D721Med (cell line): ENCODE measurements at places on chromosomes 11 and 22.

- no peak for DNase-seq
Measured at GRCh38 chr22:40727964-40728615, 48.8 kb downstream of the MCHR1 start.

DNA sequence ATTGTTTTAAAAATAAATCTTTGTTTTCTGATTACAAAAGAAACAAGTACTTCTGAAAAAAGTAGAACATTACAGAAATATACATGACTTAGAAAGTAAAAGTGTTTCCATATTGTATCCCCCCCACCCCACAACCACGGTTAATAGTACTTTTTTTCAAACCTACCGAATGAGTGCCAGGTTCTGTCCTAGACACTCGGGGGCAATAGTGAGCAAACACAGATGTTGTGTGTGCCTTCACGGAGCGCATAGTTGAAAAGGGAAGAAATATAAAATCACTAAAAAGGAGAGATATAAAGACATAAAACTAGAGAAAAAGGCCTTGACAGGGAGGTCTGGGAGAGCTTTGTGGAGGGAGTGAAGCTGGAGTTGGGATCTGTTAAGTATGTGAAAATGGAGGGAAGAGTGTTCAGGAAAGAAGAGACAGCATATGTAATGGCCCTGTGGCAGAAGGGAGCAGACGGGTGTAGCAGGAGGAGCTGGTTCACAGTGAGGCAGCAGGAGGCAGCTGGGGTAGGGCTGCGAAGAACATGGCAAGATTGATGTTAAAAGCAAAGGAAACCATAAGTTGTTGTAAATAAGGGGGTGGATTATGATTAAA lies 42.1 kb upstream of the ALX4 start:
- DNase-seq = no peak

GRCh38 chr22:40043081-40043480 lies 48.3 kb downstream of the FAM83F start:
- DNase-seq = no peak

DNA sequence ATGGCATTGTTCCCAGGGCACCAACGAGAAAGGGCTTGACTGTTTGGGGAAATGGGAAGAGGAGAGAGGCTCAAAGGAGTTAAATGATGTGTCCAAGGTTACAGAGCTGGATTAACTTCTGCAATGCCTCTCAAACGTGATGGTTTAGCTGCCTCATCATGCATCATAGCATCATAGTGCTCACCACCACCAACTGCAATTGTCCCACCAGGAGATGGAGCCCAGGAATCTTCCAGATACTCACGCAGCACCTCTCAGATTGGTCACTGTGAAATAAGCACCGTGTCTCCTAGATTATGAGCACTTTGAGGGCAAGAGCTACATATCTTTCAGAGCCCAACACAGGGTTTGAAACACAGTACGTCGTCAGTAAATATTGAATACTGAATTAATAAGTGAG lies 69.2 kb downstream of the PRSS23 start:
- no peak for DNase-seq

DNA sequence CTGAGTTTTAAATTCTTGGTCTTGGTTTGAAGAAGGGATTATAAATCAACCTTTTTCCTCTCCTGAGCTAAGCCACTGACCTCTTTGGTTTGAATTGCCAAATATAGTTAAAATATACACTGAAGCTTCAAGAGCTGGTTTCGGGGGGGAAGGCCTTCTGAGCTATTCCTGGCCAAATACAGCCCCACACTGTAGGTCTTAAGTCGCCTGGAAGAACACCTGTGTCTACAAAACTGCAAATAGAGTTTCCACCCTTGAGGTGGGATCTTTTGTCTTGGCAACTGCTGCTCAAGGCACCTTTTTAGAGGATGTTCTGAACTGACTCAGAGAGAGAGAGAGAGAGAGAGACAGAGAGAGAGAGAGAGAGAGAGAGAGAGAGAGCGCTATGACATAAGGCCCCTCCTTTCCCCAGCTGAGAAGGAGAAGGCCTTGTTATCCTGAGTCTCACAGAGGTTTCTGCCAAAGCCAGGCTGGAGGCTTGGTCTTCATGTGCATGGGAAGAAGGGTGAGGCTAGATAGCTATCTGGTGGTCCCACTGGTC lies 5.5 kb downstream of the ADM start:
- no peak for DNase-seq

DNA sequence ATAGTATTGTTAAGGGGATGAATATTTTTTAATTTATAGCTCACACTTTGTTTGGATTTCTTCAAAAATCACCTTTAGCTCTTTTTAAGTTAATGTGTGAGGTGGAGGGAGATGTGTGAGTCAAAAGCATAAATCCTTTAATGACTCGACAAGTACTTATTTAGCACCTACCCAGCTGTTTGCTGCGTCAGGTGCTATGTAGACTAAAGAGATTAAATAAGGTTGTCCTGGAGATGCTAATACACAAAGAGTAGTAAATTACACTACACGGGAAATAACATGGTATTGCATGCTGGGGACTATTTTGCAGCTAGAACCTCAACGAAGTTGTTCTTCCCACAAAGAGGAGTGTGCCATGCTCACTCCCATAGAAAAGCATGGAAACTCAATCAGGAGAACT lies 583.3 kb upstream of the TENM4 start:
- no peak for DNase-seq
